ENCODE measurements at places on chromosomes 12 and 14.

DNA sequence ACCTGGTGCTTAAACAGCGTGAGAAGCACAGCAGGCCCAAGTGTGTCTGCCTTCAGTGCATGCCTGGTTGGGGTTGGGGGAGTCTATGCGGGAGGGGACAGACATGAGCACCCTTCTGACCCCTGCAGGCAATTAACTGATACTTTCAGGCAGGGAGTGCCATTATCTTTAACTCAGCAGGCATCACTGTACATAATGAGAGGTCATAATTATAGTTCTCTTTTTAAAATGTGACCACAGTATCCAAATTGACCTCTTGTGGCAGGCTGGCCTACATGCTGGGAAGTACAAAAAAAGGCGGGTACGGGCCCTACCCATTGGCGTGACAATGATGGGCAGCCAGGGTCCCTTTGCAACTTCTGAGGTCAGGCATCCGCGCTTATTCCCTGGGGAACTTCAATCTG lies 209.1 kb downstream of the FOXN3 start:
- no peak for DNase-seq
- no peaks in the 10 kb centered on the region for H3K36me3 ChIP-seq
- no peak overlapping the region for H3K27ac ChIP-seq
- no peak overlapping the region for H3K4me3 ChIP-seq
- H3K27me3 ChIP-seq: no peaks in the 10 kb centered on the region

DNA sequence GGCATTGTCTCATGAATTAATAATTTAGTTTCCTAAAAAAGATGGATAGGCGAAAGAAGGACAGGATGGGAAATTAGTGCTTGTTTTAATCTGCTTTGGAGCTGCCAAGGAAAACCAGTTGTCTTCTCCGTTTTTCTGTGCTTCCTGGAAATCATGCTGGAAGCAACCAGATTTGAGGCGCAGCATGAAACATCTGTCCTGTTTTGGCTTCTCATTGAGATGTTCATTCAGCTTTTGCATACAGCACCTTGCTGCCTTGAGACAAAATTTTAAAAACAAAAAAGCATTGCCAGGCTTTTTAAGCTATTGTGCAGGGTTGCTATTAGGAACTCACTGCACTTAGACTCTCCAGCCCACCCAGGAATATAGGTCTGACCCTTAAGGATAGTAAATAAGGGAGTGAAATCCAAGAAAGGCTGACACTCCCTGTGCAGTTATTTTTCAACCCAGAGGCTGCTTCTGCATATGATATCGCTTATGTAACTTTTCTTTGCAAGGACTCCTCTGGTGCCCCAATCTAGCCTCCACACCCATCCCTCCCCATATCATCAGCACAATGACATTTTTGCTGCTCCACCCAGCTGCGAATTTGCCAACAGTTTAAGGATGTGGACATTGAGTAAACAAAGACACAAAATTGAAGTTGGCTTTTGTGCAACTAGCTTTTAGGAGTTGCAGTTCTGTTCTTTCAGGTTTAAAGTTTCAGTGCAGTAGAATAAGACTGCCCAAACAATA lies 46.9 kb upstream of the MDM1 start:
- no peaks in the 10 kb centered on the region for H3K27me3 ChIP-seq
- H3K27ac ChIP-seq: no peak overlapping the region
- peaks cover 6% of the 10 kb centered on the region for H3K4me1 ChIP-seq
- no peak overlapping the region for H3K4me3 ChIP-seq

GRCh38 chr14:58428118-58428683 lies 682 bp downstream of the KIAA0586 start:
- H3K36me3 ChIP-seq: peaks cover 20% of the 10 kb centered on the region
- DNase-seq: no peak
- no peaks in the 10 kb centered on the region for H3K4me1 ChIP-seq
- peak overlapping the region; percentile 92 for H3K27ac ChIP-seq

DNA sequence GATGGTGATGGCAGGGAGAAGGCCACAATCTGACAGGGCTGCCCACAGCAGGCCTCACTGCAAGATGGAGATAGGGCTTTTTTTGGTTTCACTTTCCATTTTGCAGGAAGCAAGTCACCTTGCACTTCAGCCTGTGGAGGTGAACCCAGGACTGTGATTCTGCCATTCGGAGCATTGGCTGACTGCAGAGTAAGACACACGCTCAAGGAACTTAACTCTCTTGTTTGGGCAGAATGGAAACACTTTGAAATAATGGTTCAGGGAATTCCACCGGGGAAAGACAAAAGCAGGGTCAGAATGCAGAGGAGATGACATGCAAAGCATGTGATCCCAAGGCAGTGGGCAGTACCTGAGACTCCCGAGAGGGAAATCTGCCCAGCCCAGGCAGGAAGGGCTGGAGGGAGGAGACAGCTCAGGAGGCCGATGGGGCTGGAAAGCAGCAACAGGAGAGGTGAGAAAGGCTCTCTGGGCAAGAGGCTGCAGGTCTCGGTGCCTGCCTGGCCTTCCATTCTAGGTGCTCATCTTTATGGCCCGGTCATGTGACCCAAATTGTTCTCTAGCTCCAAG lies 58.7 kb upstream of the PRMT8 start:
- no peak overlapping the region for H3K4me3 ChIP-seq
- H3K27ac ChIP-seq: no peak overlapping the region
- H3K4me1 ChIP-seq: no peaks in the 10 kb centered on the region
- no peaks in the 10 kb centered on the region for H3K36me3 ChIP-seq

DNA sequence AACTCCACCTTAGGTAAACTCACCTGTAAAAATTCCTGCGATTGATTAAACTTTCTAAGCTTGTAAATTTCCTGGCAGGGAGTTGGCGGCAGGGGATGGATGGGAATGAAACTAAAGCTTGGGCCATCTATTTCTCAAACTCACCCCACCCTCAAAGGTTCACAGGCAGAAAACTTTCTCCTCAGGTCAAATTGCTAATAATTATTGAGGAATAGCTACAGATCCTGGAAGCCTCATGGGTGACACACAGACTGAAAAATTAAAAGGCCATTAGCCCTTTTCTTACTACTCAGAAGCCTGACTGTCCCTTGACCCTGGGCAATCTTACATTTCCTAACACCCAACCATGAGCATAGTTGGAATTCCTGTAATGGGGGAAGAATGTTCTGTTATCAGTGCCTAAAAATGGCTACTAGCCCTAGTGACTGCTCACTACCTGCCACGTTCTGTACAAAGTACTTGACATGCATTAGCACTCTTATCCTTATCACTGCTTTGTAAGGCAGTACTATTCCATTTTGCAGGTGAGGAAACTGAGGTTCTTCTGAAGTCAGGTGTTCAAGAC lies 12.4 kb upstream of the SYNDIG1L start:
- no peak overlapping the region for H3K4me3 ChIP-seq
- H3K36me3 ChIP-seq: no peaks in the 10 kb centered on the region
- no peak overlapping the region for H3K27ac ChIP-seq
- H3K27me3 ChIP-seq: no peaks in the 10 kb centered on the region
- H3K4me1 ChIP-seq: no peaks in the 10 kb centered on the region

GRCh38 chr12:46209170-46209569 lies 59.7 kb downstream of the SLC38A1 start:
- H3K4me1 ChIP-seq: peaks cover 49% of the 10 kb centered on the region
- peaks cover 19% of the 10 kb centered on the region for H3K36me3 ChIP-seq
- no peak for DNase-seq
- no peak overlapping the region for H3K4me3 ChIP-seq
- peak overlapping the region; percentile 76 for H3K27ac ChIP-seq

DNA sequence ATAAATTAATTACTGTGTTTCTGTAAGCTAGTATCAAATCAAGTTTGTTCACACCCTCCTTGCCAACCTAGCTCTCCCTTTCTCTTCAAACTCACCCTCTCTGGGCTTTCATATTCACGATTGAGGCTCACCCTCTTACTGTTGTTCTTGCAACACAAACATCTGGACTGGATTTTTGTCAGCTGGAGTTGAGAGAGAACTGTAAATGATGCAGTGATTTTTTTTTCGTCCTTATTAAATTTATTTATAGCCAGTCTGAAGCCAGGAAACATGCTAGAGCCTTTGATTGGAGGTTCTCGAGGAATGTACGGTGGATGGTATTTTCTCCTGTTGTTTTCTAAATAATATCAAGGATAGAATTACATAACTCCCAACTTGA lies 485.1 kb downstream of the ZFP36L1 start:
- peak overlapping the region; percentile 41 for H3K27ac ChIP-seq
- no peaks in the 10 kb centered on the region for H3K27me3 ChIP-seq
- no peak for DNase-seq
